ENCODE measurements at places on chromosomes 16 and 17. TPM values are rescaled to one million over a fixed set of nuclear protein-coding genes. Genes with fewer than 3 reads are reported as not detected.

MT1H gene
- total RNA-seq: not detected

CTRB1 gene
- total RNA-seq: not detected

ITGAL gene
- total RNA-seq: 0.12 TPM

USP43 gene
- total RNA-seq: 5.1 TPM

OR3A2 gene
- total RNA-seq: not detected

TMEM219 gene
- total RNA-seq: 102 TPM

GID4 gene
- 10.8 TPM for total RNA-seq

CCL2 gene
- total RNA-seq: 69.5 TPM

CIITA gene
- total RNA-seq: 0.12 TPM

SCGB1C2 gene
- total RNA-seq: not detected

CD300LG gene
- not detected for total RNA-seq

PEX12 gene
- 6.9 TPM for total RNA-seq

KRTAP9-4 gene
- total RNA-seq: not detected

TMEM204 gene
- total RNA-seq: not detected
